NCI-H69 (cell line): ENCODE measurements at places on chromosomes 2 and 18.

DNA sequence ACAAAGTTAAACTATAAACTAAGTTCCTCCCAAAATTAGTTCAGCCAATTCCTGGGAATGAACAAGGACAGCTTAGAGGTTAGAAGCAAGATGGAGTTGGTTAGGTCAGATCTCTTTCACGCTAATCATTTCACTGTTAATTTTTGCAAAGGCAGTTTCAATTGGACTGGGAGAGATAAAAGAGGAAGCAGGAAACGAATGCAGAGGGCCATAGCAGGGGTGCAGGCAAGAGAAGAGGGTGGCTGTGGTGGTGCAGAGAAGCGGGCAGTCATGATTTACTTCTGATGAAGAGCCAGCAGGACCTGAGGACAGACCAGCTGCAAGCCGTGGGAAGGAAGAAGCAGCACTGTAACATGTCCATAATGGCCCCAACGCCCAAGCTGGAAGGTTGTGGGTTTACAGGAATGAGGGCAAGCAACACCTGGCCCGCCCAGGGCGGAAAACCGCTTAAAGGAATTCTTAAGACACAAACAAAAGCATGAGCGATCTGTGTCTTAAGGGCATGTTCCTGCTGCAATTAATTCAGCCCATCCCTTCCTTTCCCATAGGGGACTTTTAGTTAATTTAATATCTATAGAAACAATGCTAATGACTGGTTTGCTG, 4.1 kb upstream of the RMP24 start:
- no peak for DNase-seq

- no peak for DNase-seq
Observed at GRCh38 chr2:139518321-139518720, 738.1 kb upstream of the NXPH2 start.

GRCh38 chr2:8242739-8243138, 439.1 kb upstream of the ID2 start:
- DNase-seq: no peak

- DNase-seq: peak; percentile 15
Observed at GRCh38 chr2:198054299-198054698, 249.9 kb downstream of the PLCL1 start.

DNA sequence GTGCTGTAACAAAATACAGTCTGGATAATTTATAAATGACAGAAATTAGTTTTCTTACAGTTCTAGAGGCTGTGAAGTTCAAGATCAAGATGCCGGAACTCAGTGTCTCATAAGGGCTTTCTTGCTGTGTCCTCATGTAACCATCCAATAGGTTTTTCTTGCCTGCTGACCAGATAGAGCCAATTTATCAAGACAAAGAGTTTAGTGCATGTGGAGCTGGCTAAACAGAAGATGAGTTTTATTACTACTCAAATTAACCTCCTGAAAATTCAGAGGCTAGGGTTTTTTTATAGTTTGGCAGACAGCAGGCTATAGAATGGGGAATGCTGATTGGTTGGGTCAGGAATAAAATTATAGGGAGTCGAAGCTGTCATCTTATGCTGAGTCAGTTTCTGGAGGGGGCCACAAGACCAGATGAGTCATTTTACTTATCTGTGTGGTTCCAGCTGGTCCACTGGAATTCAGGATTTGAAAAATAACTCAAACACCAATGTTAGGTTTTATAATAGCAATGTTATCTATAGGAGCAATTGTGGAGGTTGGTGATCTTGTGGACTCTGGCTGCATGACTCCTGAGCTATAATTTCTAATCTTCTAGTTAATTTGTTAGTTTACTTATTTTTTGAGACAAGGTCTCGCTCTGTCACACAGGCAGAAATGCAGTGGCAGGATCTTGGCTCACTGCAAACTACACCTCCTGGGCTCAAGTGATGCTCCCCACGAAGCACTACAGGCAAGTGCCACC, 3.2 kb upstream of the PDK1 start:
- peak; percentile 2 for DNase-seq

GRCh38 chr2:230042195-230042594, 26.5 kb downstream of the SLC16A14 start:
- DNase-seq: no peak

- DNase-seq: peak; percentile 33
Observed at GRCh38 chr2:73232403-73233153, 461 bp downstream of the PRADC1 start.

- DNase-seq: no peak
Observed at GRCh38 chr2:71678874-71679273, 225.5 kb downstream of the DYSF start.

DNA sequence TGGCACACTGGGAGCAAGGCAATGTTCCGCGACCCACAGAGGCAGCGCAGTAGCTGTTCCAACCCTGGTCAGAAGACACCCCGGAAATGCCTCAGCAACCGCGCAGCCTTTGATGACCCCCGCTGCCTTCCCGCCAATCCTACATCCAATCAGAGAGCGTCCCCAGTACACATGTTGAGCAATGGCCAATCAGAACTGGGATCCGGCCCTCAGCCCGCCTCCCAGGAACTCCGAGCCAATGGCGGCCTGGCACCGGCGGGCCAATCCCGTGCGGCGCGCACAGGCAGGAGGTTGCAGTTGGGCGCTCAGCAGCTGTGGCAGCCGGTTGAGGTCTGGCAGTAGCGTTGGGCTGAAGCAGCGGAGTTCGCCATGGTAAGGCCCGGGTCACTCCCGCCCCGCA, at the start of gene TUBA3D:
Gene TUBA3D (plus strand): TSS at position 289 of the 400 bp plus-strand sequence. CDS start 81 bp downstream, at position 370.
- no peak for DNase-seq

GRCh38 chr2:226895579-226895978, 59.7 kb downstream of the RHBDD1 start:
- DNase-seq: no peak

- no peak for DNase-seq
Observed at GRCh38 chr2:234415706-234416105, 81.2 kb downstream of the ARL4C start.

DNA sequence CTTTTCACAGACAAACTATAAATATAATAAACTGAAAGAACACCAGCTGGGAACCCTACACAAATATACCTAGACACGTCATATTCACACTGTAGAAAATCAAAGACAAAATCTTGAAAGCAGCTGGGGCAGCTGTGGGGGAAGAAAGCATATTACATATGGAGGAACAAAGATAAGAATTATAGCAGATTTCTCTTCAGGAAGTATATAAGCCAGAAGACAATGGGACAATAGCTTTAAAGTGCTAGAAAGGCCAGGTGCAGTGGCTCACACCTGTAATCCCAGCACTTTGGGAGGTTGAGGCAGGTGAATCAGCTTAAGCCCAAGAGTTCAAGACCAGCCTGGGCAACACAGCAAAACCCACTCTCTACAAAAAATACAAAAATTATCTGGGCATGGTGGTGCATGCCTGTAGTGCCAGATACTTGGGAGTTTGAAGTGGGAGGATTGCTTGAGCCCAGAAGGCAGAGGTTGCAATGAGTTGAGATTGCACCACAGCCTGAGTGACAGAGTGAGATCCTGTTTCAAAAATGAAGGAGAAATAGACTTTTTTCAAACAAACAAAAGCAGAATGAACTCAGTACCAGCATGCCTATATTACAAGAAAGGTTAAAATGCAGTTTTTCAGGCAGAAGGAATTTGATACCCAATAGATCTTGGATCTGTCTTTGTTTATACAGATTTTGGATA, 26.8 kb upstream of the ERCC3 start:
- DNase-seq: no peak

DNA sequence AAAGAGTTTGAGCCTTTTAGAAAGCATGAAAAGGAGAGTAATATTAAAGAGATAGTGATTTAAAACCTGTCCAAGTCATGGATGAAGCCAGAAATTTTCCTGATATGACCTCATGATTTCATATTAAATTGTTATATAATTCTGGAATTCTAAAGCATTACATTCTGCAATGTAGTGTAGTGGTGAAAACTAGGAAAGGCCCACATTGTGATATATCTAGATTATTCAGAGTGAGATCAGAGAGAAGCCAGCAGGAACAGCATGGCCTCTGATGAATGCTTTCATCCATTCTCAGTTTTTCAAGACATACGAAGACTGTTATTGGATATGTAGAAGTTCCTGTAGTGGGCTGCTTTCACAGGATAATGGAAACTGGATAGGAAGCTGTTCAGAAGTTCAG, 98.8 kb downstream of the LCLAT1 start:
- DNase-seq: peak; percentile 38

- DNase-seq: no peak
Observed at GRCh38 chr2:42040643-42041278, 7.1 kb upstream of the PKDCC start.

- peak; percentile 95 for DNase-seq
Observed at GRCh38 chr18:49169037-49169521, 218.3 kb upstream of the SMAD7 start.

DNA sequence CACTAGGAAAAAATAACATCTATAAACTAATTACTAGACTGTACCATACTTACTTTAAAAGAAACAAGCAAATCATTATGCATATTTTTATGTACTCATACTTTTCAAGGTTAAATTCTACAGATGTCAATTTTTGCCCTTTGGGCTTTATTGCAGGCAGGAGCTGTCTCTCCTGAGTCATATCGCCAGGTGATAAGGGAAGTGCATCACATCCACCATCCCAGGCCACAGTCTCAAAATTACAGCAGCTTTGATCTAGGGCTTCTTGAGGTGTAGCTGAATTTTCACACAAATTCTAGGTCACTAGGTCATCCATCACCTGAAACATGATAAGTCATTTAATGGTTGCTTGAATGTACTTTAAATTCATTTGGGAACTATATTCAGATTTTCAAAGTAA, 38.4 kb upstream of the FRZB start:
- peak; percentile 29 for DNase-seq

- DNase-seq: no peak
Observed at GRCh38 chr18:51211552-51211951, 14.1 kb upstream of the MEX3C start.

- no peak for DNase-seq
Observed at GRCh38 chr2:1011006-1011405, 60.4 kb downstream of the SNTG2 start.

GRCh38 chr2:155689791-155690190, 642.7 kb downstream of the NR4A2 start:
- DNase-seq: no peak

GRCh38 chr2:76584474-76584873, 873.8 kb upstream of the GCFC2 start:
- no peak for DNase-seq
